HepG2 (cell line): ENCODE measurements at places on chromosomes 1 and 21.

- no peak for DNase-seq
These were observed 13.9 kb downstream of the UBIAD1 start for GRCh38 chr1:11286735-11287410.

DNA sequence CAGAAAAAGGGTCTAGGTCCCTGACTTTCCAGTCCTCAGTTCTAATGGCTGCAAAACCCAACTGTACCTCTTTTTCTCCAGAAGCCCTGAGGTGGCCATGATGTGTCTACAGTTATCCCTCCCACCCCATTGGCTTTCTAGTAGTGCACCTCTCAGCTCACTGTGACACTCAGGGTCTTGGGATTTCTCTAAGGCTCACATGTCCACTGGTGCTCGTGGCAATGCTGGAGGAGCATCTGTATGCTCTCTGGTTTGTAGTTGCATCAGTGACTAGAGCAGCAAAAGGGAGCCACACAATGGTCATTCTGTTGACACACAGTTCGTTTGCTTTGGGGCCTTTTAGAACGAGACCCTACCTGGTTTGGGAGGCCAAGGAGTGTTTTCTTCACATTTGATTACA lies 81.6 kb upstream of the SYT6 start:
- DNase-seq = no peak

GRCh38 chr1:157584503-157584902 lies 13.4 kb downstream of the FCRL4 start:
- no peak for DNase-seq

DNA sequence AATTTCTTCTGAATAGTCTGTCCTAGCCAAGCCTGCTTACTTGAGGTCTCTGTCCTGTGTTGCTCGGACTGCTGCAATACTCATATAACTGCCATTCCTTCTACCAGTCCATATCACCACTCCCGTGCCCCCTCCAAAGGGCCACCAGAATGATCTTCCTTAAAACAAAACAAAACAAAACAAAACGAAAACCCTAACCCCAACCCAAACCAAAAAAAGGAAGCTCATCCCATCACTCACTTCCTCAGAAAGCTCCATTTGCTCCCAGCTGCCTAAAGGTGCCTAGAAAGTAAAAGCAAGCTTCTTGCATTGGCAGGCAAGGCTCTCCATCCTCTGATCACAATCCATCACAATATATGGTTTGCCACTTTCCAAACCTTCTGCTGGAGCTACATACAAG lies 20.3 kb downstream of the USP24 start:
- no peak for DNase-seq

DNA sequence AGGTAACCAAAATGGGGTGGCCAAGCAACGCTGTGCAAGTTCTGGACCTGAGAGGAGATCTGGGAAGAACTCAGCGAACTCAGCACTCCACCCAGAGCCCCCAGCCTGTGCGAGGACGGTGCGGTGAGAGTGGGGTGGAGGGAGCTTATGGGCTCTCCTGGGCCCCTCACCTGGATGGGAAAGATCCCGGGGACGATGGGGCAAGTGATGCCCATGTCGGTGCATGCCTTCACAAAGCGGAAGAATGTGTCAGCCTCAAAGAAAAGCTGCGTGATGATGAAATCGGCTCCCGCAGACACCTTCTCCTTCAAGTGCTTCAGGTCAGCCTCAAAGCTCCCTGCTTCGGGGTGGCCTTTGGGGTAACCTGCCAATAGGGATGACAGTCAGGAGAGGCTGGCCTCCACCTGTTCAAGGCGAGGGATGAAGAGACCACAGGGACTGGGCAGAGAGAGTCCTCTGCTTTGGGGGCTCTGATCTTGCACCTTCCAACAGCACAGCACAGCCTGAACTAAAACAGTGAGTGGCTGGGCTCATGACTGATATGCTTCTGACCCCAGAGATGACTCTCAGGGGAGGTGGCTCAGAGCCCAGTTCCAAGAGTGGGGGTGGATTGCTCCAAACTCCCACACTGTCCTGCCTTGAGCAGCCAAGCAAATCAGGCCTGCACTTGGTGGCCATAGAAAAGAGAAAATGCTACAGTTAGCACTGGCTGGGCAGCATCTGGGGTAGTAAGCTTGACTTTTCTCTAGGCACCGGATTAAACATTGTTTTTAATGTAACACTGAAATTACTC lies 9.5 kb downstream of the MTHFR start:
- no peak for DNase-seq

DNA sequence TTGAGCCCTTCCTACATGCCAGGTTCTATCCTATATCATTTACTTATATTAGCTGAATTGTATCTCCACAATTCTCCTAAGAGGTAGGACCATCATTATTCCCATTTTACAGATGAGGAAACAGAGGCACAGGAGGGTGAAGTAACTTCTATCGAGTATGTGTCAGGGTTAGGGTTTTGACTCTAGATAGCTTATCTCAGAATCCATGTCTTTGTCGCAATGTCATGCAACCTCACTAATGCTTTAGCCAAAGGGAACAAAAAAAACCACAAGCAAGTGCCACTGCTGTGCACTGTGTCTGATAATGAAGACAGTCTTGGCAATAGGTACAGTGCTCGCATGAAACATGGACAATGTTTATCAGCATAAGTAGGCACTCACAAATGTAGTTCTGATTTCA lies 95.4 kb upstream of the CLDN14 start:
- DNase-seq = no peak

DNA sequence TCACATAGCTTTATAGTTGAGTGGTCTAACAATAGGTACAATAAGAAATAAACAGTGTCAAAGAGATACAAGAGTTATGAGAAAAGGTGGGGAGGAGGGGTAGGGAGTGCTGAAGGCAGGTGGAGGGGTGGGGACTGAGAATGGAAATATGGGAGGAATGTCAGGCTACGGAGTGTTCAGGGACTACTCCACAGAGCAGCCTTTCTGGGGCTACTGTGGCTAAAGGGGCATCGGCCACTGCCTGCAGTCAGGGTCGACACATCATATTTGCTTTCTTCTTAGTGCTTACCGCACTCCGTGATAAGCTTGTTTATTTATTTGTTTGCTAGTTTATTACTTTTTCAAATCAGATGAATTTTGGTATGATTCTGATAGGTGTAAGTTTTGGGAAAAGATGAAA lies 34.4 kb upstream of the CRNN start:
- no peak for DNase-seq

GRCh38 chr1:29120947-29121485 lies 2.7 kb downstream of the TMEM200B start:
- no peak for DNase-seq

- peak; percentile 73 for DNase-seq
These were observed 323.3 kb downstream of the RPS6KC1 start for GRCh38 chr1:213374369-213374768.

- peak; percentile 53 for DNase-seq
These were observed 23.0 kb upstream of the PIGC start for GRCh38 chr1:172466795-172467407.

DNA sequence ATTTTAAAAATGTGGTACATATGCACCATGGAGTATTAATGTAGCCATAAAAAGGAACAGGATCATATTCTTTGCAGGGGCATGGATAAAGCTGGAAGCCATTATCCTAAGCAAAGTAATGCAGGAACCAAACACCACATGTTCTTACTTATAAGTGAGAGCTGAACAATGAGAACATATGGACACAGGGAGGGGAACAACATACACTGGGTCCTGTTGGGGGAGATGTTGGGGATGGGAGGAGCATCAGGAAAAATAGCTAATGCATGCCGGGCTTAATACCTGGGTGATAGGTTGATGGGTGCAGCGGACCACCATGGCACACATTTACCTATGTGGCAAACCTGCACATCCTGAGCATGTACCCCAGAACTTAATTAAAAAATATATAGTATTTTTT lies 352.5 kb upstream of the KAZN start:
- DNase-seq = no peak

DNA sequence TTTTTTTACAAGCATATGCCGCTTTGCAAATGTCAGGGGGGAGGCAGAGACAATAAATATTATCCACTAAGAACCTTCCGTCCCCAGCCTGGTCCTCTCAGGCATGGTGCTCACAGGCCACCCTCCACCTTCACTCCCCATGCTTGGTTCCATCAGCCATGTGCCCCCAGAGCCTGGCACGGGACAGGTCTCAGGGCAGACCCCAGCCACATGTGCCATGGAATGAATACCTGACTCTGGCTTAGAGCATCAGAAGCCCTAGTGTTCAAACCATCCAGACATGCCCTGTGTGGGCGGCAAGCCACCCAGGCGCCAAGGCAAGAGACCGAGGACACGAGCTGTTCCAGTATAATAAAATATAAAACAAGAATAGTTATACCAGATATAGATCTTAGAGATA lies 5.4 kb downstream of the LSS start:
- no peak for DNase-seq

- DNase-seq = peak; percentile 93
These were observed 19.1 kb downstream of the RUNX3 start for GRCh38 chr1:24910751-24911650.

GRCh38 chr1:151294742-151295462 lies 12.8 kb downstream of the ZNF687 start:
- no peak for DNase-seq

DNA sequence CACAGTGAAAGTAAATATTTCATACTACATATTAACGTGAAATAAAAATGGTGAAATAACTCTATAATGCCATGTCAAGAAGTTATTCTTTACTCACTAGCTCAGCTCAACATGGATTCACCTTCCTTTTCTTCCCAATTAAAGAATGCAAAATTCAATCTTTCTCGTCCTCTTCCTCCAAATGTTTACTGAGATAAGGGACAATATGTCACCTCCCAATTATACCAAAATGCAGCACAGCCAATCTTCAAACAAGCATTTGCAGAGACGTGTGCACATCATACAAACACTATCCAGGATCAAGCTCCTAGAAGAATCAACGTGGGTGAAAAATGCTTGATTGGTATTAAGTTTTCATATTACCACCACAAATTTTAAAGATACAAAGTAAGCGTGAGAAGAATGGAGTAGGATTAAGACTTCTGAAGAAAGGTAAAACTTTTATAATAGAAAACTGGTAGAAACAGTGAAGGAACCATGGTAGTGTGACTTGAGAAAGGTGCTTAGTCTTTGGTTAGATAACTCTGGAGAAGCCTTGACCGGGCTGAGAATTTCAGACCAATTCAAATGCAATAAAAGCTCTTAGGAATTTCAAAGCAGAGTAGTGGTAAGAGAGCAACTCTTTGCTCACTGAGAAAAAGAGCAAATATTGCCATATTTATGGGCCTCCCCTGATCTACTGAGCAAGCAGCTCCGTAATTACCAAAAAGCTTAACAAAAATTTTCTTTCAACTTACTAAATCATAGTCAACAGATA lies 7.2 kb downstream of the PTP4A2 start:
- DNase-seq = no peak

GRCh38 chr1:169595764-169596711 lies 9.8 kb upstream of the F5 start:
- peak; percentile 38 for DNase-seq

- no peak for DNase-seq
These were observed 305 bp upstream of the RPS6KC1 start for GRCh38 chr1:213050745-213051126.

DNA sequence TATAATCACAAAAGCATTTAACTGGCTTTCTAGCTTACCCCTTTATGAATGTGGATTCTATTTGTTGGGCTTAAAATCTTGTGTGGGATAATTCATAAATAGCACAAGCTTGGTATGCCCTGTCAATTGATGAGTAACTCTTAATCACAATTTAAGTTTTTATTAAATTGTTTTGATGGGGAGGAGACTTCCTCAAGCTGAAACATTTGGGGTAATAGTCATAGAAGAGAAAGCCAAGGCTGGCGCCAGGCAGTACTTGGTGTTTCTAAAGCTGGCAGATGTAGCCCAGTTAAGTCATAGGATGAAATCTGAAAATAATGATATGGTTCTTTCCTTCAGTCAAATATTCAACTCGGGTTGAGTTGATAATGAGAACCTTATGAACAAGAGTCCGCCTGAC lies 167.2 kb downstream of the FMN2 start:
- DNase-seq = no peak

GRCh38 chr1:63795455-63795854 lies 21.6 kb downstream of the ROR1 start:
- DNase-seq = no peak

- peak; percentile 3 for DNase-seq
These were observed 29.4 kb upstream of the SOD1 start for GRCh38 chr21:31629972-31630711.

GRCh38 chr1:158924677-158925076 lies 6.7 kb upstream of the PYHIN1 start:
- no peak for DNase-seq

DNA sequence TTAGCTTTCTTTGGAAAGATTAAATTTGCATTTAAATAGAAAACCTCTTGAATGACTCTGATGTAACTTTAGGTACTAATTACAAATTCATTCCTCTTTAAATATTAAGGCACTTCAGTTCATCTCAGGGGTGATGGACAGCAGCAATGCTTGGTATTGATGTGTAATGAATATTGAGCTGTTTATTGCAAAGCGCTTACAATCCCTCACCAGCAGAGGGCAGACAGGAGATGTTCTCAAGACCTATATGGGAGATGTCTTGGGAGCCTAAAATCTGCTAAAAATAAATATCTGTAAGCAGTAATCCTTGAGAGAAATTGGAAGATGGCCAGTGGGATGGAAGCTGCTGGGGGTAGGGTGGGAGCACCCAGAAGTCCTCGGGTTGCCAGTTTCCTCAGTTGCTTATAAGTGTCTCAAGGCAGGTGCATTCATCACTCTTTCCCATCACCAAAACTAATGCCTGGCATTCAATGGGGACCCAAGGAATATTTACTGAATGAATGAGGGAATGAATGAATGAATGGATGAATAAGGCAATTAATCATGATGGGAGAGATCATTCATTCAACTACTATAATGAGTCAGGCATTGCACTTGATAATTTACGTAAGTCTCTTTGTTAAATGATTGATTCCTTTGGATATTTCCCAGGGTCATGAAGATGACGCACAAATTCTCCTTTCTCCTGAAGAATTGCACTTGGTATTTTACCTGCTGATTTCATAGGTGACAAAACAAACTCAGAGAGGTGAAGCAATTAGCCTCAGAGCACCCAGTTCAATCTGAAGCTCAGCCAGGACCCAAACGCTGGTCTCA lies 2.3 kb downstream of the KLHDC8A start:
- peak; percentile 29 for DNase-seq

DNA sequence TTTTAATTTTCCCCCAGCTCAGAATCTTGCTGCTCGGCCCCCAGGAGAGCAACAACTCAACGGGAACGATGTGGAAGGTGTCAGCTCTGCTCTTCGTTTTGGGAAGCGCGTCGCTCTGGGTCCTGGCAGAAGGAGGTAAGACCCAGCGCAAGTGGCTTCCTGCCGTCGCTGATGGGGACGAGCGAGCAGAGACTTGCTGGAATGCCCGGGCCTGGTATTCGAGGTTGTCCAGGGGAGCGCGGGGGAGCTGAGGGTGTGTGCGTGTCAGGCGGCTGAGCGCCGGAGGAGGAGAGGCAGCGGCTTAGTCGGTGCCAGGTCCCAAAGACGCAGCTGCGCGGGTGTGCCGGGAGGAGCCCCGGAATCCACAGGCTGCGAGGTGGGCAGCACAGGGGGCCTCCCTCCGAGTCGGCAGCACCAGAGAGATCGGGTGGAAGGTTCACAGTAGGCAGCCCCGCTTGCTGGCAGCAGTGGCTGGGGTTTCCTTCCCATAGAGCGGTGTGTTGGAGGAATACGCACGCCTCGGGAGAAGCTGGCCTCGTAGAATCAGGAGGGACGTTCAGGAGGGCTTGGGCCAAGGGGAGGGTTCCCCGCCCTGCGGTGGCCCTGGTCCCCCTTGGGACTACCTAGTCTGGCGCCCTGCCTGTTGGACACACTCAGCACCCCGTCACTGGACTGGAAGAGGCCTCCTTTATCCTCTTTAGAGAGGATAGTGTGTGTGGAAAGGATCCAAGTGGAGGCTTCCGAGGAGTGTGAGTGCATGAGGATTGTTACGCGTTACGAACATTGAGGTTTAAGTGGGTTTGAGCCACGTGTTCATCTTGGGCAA lies 547 bp downstream of the PDPN start:
- DNase-seq = no peak
